ENCODE measurements at places on chromosomes 16 and 17.

DNA sequence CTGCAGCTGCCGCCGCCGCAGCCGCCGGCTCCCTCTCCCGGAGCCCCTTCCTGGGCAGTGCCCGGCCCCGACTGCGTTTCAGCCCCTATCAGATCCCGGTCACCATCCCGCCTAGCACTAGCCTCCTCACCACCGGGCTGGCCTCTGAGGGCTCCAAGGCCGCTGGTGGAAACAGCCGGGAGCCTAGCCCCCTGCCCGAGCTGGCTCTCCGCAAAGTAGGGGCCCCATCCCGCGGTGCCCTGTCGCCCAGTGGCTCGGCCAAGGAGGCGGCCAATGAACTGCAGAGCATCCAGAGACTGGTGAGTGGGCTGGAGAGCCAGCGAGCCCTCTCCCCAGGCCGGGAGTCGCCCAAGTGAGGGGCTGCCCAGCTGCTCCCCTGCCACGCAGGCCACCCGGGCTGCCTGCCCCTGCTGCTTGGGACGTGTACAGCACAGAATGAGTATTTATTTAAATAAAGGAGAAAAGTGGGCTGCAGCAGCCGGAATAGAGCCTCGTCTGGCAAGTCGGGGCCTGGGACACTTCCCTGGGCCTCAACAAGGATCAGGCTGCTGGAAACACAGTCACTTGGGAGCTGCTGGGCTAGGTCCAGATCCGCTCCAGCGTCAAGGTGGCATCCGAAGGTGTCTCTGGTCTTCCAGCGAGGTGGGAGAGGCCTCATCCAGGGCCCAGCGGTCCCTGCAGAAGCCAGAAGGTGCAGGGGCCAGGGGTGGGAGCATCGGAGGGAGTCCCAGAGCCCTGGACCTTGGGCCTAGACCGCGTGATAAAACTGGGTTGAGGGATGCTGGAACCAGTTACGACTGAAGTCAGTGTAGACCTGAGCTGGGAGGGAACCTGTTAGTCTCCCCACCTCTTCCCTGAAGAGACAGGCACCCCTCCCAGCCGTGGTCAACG is 8.8 kb downstream of the TBX2 start:
- no peak for DNase-seq

GRCh38 chr16:4003576-4003975 is 112.7 kb downstream of the ADCY9 start:
- no peak for DNase-seq

DNA sequence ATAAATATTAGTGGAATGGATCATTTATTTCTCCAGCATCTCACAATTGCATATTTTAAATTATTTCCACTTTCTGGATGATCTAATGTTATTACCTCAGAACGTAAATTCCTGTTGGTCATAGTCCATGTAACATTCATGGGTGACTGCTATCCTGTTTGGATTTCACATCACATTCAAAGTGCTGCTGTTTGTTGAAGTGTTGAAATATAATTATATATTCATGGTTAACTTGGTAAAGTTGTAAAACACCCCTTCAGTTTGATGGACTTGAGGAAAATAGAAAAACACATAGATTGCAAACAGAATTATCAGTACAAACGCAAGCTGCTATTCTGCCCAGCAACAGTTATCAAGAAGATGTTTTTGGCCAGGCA is 59.6 kb downstream of the TANGO6 start:
- DNase-seq, result no peak

DNA sequence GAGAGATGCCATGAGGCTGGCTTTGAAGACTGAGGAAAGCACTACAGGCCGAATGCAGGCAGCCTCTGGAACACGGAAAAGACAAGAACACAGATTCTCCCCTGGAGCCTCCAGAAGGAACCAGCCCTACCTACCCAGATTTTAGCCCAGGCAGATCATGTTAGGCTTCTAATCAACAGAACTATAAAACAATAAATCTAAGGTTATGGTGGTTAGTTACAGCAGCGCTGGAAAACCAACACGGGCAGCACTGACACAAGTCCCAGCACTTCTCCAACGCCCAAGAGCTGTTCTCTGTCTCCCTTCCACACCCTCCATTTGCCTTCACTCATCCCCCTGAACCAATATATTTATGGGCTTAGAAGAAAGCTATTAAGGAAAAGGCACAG is 7.5 kb downstream of the ANKRD11 start:
- DNase-seq, result no peak

DNA sequence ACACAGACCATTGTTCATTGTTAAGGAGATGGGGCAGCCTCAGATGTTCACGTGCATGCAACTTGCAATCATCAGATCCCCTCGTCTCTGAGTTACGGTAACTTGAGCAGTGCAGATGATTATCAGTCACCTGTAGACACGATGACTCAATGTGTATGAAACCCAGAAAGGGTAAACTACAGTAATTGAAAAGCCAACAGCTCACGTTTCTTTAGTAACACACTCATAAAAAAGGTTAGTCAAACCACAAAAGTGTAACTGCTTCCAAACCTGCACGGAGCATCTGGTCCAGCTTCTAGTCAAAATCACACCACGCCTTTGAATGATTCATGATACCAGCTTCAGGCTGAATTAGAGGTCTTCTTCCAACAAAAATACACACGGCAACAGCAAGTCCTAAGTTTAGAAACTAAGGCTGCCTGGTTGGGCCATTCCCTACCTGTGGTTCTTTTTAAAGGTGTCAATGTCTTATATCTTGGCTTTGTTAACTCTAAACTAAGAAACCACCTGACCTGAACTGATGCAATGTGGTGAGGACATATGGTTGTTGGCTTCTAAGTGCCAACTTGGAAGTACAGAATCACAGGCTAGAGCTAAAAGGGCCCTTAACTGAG is 32.3 kb downstream of the GRB7 start:
- DNase-seq, result peak; percentile 28

All from stimulated activated CD4-positive, alpha-beta T cell treated with anti-CD3 and anti-CD28 coated beads, Interleukin-4, amount 100 ng/mL, for 4 hours (primary cell).